Motor neuron (in vitro differentiated cells): ENCODE measurements at places on chromosomes 4 and X. TPM values are rescaled to one million over a fixed set of nuclear protein-coding genes. Genes with fewer than 3 reads are reported as not detected.

DNA sequence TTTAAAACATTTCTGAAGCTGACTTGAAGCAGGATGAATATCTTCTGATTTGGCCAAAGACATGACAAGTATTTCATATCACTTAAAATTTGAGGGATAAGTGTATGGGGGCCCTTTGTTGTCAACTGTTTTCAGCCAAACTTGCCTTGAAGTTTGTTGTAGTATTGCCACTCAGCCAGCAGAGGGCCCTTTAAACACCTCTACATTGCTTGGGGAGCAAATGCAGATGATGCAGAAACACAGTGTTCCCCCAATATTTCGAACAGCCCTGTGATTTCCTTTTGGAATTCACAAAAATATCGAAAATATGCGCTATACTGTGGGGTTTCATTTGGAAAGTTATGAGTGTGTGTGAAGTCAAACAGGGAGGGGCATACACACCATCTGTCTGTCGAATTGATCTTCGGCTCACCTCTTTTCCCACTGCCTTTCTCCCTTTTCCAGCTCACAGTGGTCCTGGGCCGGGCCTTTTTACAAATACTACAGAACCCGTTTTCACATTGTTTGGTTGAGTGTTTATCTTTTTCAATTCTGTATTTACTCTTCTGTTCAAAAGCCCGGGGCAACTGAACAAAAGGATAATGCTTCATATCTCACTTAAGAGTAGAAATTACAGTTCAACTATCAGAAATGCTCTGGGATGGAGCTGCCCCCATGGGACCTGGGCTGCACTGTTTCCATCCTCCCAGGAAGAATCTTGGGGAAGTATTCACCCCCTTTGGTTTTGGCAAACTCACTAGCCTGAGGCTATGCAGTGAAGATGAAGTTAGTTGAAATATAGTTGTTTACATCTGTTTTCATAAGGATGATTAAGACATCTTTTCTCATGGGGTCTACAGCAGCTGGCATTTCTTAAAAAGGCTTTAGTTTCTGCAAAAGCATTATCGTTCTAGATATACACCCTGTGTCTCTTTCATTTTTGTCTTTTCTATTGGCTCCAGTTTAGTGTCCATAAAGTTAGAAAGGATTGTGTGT is 137.6 kb downstream of the EGF start:
- ATAC-seq, result peak; percentile 39

The UFSP2 gene
- total RNA-seq, result 40.0 and 43.6 TPM in 2 replicates

GRCh38 chr4:179415847-179416223 is 1973.6 kb upstream of the AGA start:
- peak; percentile 56 for ATAC-seq

The MED28 gene
- total RNA-seq, result 28.8 and 37.4 TPM in 2 replicates
